ENCODE measurements at places on chromosomes 4 and X.

DNA sequence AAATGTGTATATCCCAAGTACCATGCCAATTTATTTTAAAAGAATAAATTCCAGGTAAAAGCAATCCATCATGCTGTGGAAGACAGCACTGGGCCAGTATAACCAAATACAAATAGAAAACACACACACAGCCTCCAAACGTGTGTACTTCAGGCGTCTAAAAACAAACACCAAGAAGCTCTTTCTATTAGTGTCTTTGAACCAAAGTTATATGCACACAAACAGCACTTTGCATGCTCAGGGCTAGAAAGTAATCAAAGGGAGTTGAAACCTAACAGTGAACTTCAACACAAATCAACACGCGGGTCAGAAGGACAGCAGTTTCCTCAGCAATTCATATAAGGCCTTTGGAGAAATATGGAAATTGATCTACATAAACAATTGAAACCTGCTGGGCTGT lies 15.4 kb downstream of the GASK1B start:
- no peak for DNase-seq

GRCh38 chrX:136051611-136052010 lies 66.4 kb downstream of the SLC9A6 start:
- DNase-seq, result no peak

GRCh38 chrX:15874672-15875071 lies 20.1 kb upstream of the AP1S2 start:
- DNase-seq, result peak; percentile 99

GRCh38 chr4:38069271-38069760 lies 109.1 kb downstream of the PTTG2 start:
- no peak for DNase-seq

DNA sequence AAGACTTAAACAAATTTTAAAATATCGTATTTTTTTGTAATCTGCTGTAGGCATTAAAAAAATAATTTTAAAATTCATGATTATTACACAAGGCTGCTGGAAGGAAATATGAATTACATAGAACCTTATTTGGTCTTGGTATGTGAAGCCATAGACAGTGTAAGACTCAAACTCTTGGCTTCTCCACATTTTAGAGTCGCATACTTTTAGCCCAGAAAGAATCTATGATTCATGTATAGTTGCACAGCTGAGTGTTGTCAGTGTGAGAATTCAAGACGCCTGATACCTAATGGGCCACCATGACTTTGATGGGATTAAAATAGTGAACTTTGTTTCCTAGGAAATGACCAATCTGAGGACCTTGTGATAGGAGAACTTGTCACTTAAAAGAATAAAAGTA lies 1.4 kb downstream of the INTU start:
- DNase-seq, result no peak

GRCh38 chr4:123104310-123105025 lies 182.1 kb upstream of the NUDT6 start:
- DNase-seq, result no peak

All from NCI-H1417 treated with DMSO at 0.1 percent for 48 hours (cell line).